ENCODE measurements at places on chromosomes 16 and 17. TPM values are rescaled to one million over a fixed set of nuclear protein-coding genes. Genes with fewer than 3 reads are reported as not detected.

LRRC36 gene
- 0.22 TPM for total RNA-seq

GAS2L2 gene
- not detected for total RNA-seq

KRT33A gene
- total RNA-seq = not detected

GPR139 gene
- total RNA-seq = not detected

PRSS53 gene
- 2.7 TPM for total RNA-seq
